ENCODE measurements at places on chromosomes 2 and 18.

- DNase-seq = no peak
Measured at GRCh38 chr2:180196419-180196977, 189.4 kb upstream of the CWC22 start.

GRCh38 chr2:239163688-239164334 lies 237.0 kb downstream of the HDAC4 start:
- DNase-seq = no peak

GRCh38 chr18:66695281-66695680 lies 91.4 kb upstream of the CDH19 start:
- no peak for DNase-seq

GRCh38 chr2:30509716-30510115 lies 62.7 kb downstream of the LCLAT1 start:
- no peak for DNase-seq

DNA sequence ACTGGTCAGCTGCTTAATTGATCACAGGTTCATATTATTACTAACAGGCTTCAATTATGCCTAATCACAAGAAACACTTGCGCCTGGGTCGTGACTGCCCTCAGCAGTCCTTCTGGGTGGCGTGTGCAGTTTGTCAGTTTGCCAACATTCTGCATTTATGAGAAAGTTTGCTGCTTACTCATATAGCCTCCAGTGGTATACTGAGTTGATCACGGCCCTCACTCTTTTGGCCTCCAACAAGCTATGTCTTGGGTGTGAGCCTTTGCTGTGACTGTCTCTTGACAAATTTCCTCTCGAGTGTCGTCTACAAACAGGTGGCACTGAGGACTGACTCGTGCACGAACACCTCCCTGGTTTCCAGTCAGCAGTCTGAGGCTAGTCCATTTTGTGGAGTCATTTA lies 27.3 kb downstream of the DCDC2C start:
- no peak for DNase-seq

- DNase-seq = no peak
Measured at GRCh38 chr2:1541040-1541439, 127.8 kb downstream of the TPO start.

- no peak for DNase-seq
Measured at GRCh38 chr2:213149294-213149875, 2.0 kb downstream of the IKZF2 start.

DNA sequence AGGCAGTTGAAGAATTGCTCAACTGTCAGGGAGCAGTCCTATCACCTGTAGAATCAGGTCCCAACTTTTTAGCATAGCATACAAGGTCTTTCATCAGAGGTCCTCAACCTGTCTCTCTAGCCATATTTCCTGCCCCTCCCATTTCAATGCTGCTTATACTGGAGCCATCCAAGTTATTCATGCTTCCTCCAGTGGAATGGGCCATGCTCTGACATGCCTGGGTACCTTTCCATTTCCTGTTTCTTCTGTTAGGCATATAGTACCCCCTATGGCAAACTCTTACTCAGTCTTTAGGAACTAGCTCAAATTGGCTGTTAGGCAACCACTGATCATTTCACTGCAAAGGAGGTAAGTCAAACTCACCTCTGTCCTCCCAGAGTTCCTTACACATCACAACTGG lies 51.0 kb upstream of the ABCA12 start:
- no peak for DNase-seq

GRCh38 chr2:3689998-3690748 lies 13.2 kb upstream of the DCDC2C start:
- DNase-seq = no peak

DNA sequence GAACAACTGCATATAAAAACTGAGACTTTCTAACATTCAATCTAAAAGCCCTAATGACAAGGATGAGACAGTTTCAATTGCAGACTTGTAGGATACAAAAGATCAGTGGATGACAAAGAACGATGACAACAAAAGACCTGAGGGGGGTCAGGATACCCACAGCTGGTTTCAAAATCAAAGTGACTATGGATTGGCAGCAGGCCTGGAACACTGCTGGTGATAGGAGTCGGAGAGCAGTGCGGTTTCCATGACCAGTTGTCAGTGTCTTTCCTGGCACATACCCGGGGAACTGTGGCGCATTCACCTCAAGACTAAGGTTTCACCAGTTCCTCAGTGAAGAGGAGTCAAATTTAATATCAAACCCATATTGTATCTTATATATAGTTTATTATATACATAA lies 42.0 kb downstream of the EHD3 start:
- DNase-seq = no peak

- DNase-seq = no peak
Measured at GRCh38 chr2:45588158-45588829, 22.8 kb downstream of the SRBD1 start.

GRCh38 chr2:45312275-45312674 lies 298.8 kb downstream of the SRBD1 start:
- no peak for DNase-seq

GRCh38 chr2:176581557-176582165 lies 312.4 kb downstream of the MTX2 start:
- DNase-seq = no peak
